Thymus (tissue), 14 donors: ENCODE measurements at places on chromosomes 7 and 10. TPM values are rescaled to one million over a fixed set of nuclear protein-coding genes. Genes with fewer than 3 reads are reported as not detected.

DNA sequence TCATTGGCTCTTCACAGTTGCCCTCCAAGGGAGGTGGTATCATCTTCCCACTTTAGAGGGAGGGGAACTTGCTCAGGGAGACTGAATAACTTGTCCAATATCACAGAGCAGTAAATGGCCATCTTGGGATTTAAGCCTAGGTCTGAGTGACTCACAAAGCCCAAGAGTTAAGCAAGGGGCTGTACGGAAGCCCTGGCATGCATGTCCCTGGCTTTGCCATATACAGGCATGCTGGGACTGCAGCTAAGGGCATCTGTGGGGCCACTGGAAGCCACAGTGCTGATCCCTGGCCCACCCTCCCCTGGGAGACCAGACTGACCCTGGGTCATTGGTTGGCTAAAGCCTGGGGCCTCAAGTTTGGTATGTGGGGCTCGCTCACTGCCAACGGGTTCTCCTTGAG lies 3.1 kb downstream of the VSIR start:
- DNase-seq = no peak

The EPHA1 gene
- total RNA-seq = 34.3 TPM

DNA sequence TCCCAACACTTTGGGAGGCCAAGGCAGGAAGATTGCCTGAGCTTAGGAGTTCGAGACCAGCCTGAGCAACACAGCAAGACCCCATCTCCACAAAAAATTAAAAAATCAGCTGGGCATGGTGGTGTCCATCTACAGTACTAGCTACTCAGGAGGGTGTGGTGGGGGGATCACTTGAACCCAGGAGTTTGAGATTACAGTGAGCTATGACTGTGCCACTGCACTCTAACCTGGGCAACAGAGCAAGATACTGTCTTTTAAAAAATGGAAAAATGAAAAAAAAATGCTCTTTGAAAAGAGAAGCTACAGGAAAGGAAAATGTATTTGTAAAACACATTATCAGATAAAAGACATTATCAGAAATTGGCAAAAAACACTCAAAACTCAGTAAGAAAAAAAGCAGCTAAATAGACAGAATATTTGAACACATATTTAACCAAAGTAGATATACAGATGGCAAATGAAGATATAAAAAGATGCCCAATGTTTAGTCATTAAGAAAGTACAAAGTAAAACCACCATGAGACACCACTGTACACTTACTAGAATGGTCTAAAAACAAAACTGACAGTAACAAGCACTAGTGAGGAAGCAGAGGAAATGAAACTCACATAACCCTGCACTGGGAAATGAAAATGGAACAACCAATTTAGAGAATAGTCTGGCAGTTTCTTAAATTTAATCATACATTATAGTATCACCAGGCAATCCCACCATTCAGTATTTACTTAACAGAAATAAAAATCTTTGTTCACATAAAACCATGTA lies 40.5 kb downstream of the NRBF2 start:
- no peak for DNase-seq

DNA sequence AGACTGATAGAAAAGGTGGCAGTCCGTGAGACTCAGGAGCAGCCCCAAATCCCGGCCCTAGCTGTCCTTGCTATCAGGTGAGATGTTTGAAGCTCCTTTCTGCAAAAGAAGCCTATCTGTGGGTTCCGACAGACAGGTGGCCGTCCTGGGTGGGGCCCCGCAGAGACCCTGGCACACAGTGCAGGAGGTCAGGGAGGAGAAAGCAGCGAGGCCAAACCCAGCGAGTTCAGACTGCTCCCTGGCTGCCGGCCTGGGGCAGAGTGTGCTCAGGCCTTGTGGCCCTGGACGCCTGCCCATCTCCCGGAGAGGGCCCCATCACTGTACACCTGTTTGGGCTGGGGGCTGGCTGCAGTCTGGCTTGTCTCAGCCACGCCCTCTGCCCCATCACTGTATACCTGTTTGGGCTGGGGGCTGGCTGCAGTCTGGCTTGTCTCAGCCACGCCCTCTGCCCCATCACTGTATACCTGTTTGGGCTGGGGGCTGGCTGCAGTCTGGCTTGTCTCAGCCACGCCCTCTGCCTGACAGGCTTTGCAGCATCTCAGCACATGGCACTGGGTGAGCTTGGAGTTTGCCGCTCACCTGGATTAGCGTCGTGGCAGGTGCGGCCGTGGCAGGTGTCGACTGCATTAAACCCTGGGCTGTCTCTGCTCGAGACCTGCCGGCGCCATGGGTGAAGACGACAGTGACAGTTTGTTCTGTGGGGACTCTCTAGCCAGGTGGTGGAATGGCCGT lies 11.8 kb upstream of the PRKAR1B start:
- DNase-seq = no peak
